Activated CD8-positive, alpha-beta memory T cell treated with anti-CD3 and anti-CD28 coated beads for 4 hours (primary cell): ENCODE measurements at places on chromosomes 7 and 10.

DNA sequence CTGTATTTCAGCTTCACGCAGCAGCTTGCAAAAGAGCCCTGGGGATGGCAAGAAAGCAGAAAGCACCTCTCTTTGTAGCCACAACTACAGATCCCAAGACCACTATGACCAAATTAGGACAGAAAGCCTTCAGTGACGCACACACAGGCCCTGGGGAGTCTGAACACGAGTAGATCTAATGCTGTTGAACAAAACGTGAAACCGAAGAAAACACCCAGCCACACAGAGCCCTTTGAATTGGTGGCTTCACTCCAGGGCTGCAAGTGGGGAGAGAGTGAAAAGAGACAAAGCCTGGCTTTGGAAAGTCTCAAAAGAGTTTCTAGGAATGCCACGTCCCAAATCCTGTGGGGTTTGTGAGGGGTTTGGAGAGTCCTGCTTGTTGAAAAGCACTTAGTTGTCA, 28.4 kb downstream of the PLXNA4 start:
- no peak for DNase-seq

GRCh38 chr7:103524042-103524907, 78.3 kb upstream of the SLC26A5 start:
- DNase-seq, result no peak

DNA sequence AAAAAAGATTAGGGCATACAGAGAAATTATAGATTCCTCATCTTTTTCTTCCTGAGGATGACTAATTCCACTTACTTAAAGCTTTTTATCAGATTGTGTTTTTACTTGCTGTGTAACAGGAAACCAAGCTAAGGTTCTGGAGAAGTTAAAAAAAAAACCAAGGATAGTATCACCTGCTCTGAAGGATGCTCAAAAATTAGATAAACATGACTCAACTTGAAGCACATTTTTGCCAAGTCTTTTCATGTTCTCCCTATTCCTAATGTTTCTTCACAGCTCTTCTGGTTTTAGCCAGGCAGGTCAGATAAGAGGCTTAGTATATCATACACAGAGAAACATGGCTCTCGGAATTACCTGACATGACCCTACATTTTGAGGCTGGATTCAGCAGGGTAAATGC, 90.3 kb downstream of the CPEB3 start:
- no peak for DNase-seq

DNA sequence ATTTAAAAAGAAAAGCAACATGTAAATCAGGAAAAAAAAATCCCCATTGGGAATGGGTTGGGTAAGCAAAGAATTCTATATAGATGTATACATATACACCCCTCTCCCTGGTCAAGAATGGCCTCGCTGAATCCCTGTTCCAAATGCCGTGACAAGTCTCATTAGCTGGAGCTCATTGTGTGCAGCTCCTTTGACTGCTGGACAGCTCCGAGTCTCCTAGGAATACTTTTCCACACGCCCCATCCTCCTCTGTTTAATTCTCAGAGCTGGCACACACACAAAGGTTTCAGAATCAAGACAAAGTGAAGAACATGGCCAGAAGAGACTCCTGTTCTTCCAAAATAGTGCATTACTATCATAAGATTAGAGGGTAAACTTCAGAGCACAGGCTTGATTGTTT, 130.9 kb upstream of the MKLN1 start:
- DNase-seq, result no peak

DNA sequence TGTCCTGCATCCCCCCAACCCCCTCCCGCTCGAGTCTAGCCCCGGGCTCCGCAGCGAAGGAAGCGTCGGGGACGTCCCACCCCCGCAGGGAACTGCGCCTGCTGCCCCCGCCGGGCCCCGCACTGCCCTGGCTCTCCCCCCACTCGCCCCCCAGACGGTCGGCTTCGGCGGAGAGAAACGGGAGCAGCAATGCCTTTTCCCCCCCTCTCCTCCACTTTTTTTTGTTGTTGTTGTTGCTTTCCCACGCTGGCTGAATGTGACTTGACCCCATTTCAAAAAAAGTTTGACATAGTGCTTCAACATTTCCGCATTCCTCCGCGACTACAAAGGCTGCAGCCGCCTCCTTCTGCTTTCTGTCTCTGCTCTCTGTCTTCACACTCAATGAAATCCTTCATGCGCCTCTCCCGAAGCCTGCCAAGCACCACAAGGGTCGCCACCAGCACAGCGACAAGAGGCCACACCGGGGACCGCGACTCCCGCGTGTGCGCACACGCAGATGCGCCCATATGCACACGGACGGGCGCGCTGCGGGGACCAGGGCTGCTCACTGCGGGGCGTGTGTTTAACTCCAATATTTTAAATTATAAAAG, 1.0 kb downstream of the CDK6 start:
- DNase-seq, result no peak

GRCh38 chr7:149885191-149886017, 11.6 kb downstream of the ATP6V0E2 start:
- no peak for DNase-seq

DNA sequence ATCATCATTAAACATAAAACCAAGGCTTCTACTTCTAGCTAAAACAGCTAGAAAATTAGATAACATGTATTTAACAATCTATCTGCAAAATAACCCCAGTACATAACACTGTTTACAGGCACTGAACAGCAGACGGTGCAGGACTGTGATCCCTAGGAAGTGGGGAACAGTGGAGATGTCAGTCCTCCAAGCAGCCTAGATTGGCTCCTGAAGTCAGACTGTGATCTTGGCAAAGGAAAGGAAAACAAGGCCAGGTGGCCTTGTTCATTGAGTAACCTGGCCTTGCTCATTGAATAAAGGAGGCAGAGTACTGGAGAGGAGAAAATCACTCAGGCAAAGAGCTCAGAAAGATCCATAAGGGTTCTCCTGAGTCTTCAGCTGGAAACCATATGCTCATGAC, 77.7 kb upstream of the DIP2C start:
- no peak for DNase-seq

DNA sequence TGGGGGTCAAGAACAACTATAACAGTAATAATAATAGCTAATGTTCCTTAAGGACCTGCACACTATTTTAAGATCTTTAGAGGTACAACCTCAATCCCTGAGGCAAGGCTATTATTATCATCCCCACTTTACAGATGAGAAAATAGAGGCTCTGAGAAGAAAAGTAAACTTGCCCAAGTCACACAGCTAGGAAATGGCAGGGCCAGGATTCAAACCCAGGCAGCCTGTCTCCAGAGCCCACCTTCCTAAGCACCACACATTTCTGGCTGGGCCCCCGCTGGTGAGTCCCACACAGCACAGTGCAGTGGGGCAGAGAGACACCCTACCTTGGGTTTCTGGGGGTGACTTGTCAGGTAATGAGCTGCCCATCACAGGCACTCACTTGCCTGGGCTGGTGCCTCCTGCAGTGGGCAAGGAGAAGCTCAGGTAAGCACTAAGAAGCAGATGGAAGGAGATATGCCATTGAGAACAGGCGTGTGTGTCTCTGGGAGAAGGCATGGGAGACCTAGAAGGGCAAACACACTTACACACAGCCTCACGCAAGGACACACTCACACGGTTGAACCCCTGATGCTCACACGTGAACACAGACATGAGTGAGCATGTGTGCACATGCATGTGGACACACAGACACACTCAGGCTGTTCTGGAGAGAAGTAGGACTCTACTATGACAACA, 104.4 kb upstream of the ZMIZ1 start:
- no peak for DNase-seq

DNA sequence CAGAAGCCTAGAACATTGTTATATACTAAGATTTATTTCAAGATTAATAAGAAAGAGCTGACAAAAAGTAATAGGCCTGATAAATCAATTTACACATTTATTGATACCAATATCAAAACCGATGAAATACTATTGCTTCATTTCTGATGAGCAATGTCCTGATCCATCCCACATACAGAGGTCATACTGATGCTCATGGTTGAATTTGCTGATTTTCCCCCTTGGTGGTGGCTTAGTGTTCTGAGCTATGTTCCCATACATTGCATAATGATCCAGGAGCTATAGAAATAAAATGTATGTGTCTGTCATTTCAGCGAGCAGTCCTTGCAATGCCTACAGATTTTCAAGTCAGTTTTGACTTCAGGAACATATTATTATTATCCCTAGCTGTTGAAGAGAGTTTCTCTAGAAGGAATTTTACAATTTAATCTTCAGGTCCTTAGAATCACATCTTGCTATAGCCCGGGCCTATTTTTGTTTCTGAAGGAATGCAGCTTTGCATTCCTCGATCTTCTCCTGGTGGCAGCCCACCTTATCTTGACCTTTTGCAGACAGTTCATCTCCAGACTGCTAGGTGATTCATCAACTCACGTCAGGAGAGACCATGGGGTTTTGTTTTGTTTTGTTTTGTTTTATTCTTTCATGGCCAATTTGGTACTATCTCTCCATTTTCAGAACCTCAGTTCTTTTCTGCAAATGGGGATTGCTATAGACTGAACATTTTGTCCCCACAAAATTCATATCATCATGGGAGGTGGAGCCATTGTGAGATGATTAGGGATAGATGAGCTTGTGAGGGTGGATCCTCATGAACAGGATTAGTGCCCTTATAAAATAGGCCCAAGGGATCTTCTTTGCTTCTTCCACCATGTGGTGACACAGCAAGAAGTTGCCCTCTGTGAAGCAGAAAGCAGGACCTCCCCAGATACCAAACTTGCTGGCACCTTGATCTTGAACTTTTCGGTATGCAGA, 465.6 kb upstream of the IGFBP3 start:
- no peak for DNase-seq

- no peak for DNase-seq
These were observed 238.7 kb upstream of the PRSS58 start for GRCh38 chr7:142496545-142496991.

DNA sequence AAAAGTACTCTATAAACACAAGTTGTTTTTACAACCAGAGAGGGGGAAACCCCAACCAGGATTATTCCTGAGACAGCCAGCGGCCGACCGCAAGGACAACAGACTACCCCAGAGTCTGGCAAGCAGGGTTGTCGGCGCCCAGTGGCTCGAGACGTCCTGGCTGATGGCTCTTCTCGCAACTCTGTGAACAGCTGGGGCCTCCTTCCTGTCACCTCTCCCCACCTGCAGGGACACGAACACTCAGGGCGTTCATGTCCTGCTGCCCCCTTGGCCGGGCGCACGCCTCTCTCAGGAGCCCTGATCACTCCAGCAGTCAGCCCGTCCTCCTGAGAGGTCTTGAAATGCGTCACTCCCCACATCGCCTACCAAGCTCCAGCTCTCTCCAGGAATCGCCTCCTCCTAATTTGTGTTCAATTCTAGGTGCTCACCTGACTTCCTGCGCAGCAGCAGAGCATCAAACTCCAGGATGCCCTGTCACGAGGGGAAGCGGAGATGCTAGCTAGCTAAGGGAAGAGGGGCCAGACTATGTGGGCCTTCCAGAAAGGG, 66.4 kb upstream of the TNRC18 start:
- no peak for DNase-seq

DNA sequence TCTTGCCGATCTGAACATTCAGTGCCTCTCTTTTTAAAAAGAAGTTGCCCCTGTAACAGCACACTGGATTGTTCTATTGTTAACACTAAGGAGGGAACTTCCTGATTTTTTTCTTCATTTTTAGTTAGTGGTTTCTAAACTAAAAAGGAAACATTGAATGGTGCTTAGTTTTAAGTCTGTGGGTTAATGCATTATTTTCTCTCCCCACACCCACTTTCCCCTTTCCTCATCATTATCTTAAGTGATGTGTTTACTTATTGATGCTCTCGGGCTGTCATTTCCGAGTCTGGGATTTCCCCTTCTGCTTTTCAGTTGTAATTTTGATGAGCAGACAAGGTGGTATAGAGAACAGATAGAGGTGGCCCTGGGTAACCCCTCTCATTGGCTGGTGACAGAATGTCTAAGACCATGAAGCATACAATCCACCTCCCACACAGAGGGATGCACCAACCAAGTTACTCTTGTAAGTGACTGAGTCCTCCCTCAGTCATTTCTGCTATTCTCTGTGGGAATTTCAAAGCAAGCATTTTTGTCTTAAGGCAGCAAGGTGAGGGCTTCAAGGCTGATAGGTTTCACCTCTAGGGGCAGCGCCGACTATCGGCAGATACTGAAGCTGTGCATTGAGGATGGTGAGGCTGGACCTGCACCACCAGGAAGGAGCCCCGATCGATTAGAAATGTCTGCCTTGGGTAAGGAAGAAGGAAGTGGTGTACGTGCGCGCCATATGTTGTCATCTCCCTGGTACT, 49.5 kb downstream of the CHN2 start:
- no peak for DNase-seq

GRCh38 chr10:88194041-88194887, 330.8 kb downstream of the PTEN start:
- DNase-seq, result peak; percentile 14
